ENCODE measurements at places on chromosomes 3 and 15. TPM values are rescaled to one million over a fixed set of nuclear protein-coding genes. Genes with fewer than 3 reads are reported as not detected.

The TMEM207 gene
- polyA plus RNA-seq = 17.7 TPM

The UCN2 gene
- polyA plus RNA-seq = 0.26 TPM

The LRRC3B gene
- 1.6 TPM for polyA plus RNA-seq

The RTP1 gene
- polyA plus RNA-seq = not detected

The OR5K2 gene
- not detected for polyA plus RNA-seq

The GPR149 gene
- not detected for polyA plus RNA-seq

The ITPKA gene
- polyA plus RNA-seq = 0.63 TPM

The FEZF2 gene
- polyA plus RNA-seq = not detected

The GOLGA6L7 gene
- 0.25 TPM for polyA plus RNA-seq

The EXD1 gene
- not detected for polyA plus RNA-seq

The CYP1A2 gene
- 0.13 TPM for polyA plus RNA-seq

Measured in renal cortex interstitium (tissue), 15 donors.